ENCODE measurements at places on chromosomes 11 and 22.

DNA sequence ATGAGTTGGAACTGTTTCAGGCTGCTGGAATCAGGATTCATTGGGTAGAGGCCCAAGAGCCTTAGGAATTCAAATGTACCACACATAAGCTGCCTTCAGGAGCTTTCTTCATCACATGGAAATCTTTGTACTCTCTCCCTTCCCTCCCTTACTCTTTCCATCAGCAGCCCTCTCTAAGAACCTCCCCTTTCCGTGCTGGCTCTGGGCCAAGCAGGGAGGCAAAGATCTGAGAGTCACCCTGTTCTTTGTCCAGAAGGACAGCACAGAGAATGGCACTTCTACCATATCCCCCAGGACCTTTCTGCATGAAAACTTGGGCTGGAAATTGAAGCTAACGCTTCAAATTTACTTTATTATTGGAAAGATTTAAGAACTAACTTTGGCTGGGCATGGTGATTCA, 20.7 kb upstream of the TPBGL start:
- DNase-seq = no peak

- DNase-seq = no peak
Observed at GRCh38 chr11:100739666-100740065, 52.6 kb downstream of the ARHGAP42 start.

DNA sequence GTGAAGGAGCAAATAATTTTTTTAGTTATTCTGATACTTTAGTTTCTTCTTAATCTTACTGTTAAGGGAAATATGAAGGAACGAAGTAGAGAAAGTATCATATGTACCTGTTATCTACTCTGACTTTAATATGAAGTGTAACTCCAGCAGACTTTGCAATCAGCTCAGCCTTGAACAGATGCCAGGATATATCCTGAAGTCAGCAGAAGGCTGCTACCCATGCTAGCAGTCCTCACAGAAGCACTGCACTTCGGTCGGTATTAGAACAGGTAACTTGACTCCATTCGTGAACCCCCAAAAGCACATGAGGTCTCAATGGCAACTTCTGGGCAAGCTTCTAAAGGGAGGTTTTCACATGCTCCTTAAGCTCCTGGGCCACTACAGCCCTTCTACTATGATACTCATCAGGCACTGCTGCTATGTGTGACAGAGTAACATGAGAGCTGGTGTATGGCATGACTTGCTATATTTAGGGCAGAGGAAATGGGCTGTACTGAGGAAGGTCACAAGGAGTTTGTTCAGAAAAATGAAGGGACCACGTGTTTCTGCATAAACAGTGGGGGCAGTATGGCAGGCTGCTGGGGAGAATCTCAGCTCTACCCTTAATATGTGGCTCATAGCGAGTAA, 344.1 kb downstream of the SOX6 start:
- no peak for DNase-seq

DNA sequence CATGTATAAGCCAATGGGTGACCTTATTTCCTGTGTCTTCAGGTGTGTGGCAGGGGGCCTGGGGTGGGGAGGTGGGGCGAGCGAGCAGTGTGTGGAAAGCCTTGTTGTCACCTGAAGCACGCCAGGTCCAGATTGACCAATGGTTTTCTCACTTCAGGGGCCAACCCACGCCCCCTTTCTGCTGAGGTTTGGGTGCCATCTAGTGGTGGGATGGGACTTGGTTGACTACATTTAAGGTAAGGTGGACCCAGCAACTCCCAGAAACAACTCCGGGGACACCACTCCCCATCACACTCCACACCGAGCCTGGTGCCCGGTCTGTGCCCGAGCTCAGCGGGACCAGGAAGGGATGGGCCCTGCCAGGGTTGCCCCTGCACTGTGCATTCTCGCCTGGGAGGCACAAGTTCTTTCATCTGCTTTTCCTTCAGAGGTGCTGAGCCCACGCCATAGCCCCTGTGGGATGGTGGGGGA, 40.0 kb downstream of the TPCN2 start:
- peak; percentile 84 for DNase-seq
